HEK293T (cell line): ENCODE measurements at places on chromosomes 6 and 20.
A peak's percentile ranks its signal among the peaks of the same experiment; 100 is the strongest.

DNA sequence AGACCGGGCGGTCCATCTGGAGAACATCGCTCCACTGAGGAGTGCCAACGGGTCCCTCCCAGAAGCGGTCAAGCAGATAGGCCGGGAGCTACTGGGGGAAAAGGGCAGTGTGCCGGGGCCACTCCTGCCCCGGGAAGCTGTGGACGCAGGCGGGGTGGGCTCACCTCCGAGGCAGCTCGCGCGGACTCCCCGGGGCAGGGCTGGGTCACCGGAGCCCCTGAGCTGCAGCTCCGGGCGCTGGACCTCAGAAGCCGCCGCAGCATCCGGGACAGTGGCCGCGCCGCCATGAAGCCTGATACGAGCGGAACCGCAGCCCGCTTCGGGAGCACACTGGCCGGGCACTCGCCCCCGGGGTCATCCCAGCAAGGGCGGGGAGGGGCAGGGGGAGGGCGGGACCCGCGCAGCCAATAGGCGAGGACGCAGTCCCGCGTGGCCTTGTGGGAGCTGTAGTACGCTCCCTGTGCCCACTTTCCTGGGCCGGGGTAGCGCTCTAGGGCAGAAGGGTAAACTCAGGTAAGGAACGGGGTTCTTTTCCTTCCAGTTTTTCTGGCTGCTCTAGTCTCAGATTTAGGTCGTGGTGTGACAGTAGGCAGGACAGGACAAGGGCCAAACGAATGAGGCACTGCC, at the start of gene MOCS1:
Gene MOCS1 (minus strand): TSS at position 332 of the 627 bp plus-strand sequence. CDS start 45 bp downstream, at position 287.
- DNase-seq, result peak; percentile 81

- DNase-seq, result no peak
Observed at GRCh38 chr20:53582574-53583351, 10.9 kb downstream of the ZNF217 start.

- no peak for DNase-seq
Observed at GRCh38 chr6:112173221-112173804, 81.1 kb downstream of the LAMA4 start.

DNA sequence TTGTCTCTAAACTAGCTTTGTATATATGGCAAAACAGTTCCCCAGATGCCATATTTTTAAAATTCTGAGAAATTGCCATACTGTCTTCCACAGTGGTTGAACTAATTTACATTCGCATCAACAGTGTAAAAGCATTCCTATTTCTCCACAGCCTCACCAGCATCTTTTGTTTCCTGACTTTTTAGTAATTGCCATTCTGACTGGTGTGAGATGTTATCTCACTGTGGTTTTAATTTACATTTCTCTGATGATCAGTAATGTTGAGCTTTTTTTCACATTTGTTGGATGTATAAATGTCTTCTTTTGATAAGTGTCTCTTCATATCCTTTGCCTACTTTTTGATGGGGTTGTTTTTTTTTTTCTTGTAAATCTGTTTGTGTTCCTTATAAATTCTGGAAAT, 1222.7 kb upstream of the CITED2 start:
- no peak for DNase-seq

- DNase-seq, result no peak
Observed at GRCh38 chr6:33958526-33959328, 154.9 kb upstream of the MLN start.

DNA sequence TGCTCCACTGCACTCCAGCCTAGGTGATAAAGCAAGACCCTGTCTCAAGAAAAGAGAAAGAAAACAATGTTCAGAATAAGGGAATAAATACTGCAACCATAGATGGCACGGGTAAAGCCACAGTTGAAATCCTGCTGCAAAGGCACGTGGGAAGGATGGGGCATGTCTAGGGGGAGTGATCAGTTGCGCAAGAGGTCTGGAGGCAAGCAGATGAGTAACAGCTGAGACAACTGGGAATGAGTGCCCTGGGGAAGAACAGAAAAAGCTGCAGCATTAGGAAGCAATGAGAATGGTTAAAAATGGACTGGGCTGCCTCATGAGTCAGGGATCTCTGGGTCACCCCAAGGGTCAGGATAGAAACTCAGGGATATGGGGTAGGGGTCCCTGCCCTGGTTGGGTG, 96.3 kb downstream of the GMPR start:
- no peak for DNase-seq

DNA sequence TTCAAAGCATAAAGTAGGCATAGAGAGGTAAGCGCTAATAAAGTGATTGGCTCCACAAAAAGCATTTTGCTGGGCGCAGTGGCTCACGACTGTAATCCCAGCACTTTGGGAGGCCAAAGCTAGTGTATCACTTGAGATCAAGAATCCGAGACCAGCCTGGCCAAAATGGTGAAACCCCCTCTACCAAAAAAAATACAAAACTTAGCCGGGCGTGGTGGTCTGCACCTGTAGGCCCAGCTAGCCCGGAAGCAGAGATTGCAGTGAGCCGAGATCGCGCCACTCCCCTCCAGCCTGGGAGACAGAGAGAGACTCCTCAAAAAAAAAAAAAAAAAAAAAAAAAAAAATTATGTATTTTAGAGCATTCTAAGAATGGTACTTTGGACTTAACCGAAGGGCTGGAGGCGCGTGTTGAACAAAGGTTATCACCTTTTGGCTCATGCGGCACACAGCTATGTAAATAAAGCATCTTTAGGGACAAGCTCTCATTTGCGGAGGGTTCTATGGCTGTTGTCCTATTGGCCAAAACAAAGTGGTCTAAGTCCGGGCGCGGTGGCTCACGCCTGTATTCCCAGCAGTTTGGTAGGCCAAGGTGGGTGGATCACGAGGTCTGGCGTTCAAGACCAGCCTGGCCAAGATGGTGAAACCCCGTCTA, 17.4 kb downstream of the HFE start:
- DNase-seq, result no peak

GRCh38 chr6:99296261-99296660, 53.2 kb downstream of the FAXC start:
- no peak for DNase-seq

- no peak for DNase-seq
Observed at GRCh38 chr6:105483492-105483891, 80.6 kb upstream of the PREP start.

DNA sequence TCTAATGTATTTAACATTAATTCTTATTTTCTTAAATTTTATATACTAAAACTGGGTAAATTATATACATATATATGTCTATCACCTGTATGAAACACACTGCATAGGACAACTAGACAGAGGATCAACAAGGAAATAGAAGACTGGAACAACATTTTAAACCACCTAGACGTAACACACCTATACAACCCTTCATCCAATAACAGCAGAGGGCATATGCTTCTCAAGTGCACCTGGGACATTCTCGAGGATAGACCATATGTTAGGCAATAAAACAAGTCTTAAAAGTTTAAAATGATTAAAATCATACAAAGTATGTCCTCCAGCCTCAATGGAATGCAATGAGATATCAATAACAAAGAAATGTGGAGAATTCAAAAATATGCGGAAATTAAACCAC, 45.2 kb downstream of the RPP40 start:
- no peak for DNase-seq

DNA sequence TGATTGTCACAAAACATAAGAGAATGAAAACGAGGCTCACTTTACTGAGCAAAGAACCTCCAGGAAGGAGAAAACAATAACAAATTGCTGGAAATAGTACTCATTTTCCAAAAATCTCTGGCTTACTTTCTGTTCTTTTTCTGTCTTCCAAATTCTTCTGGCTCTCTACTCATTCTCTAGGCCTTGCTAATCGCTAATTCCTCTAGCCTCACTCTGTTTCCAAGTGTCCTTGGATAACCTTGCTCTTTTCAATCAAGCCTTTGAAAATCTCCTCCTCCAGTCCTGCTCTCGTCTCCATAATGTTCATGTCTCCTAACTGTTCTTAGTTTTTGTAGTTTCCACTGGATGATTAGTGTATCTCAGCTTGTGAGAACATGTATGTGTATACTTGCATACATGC, 96.2 kb upstream of the MAP7 start:
- DNase-seq, result no peak

DNA sequence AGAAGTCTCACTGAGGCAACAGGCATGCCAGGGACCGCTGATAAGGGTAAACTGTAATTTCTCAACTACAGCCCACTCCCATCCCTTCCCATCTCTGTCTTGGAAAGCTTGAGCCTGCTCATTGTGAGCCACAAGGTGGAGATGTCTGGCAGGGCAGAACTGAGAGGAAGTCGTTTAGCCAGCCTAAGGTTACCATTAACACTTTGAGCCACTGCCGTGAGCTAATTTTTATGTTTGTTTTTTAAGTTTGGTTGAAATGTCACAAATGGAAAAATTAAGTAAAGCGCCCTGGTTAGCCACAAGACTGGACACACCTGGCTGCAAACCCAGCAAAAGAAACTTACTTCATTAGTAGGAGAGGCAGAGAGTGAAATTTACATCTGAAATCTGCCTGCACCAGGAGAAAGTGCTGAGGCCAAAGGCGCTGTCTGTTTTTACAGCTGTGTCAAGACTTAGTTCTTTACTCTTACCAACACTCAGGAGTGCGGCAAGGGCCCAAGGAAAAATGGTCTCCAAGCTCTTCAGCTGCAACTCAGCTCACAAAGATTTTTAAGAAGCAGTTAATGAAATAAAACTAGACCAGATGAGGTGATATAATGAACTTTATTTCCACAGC, 50.0 kb upstream of the FAM83C start:
- no peak for DNase-seq

GRCh38 chr6:145225500-145225899, 509.8 kb downstream of the EPM2A start:
- no peak for DNase-seq

DNA sequence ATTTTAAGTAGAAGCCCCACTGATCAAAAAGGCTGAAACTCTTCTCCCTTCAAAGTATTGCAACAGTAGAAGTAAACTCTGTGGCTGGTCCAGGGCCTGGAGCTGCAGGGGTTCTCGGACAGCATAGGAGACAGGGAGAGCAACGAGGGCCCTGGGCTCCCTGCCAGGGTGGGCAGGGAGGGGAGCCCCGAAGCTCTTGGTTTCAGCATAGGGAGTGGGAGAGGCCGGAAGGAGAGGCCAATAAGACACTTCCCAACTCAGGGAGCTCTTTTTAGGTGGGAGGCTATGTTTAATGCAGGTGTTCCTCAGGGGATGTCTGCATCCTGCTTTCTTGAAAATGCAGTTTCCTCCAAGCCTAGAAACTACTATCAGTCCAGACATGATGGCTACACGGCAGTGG, 91.1 kb downstream of the LY86 start:
- no peak for DNase-seq

- no peak for DNase-seq
Observed at GRCh38 chr6:25155211-25155610, 124.0 kb upstream of the CARMIL1 start.

- DNase-seq, result no peak
Observed at GRCh38 chr20:46357030-46357514, 48.8 kb upstream of the CDH22 start.

GRCh38 chr6:97885325-97885724, 602.3 kb upstream of the MMS22L start:
- DNase-seq, result no peak

DNA sequence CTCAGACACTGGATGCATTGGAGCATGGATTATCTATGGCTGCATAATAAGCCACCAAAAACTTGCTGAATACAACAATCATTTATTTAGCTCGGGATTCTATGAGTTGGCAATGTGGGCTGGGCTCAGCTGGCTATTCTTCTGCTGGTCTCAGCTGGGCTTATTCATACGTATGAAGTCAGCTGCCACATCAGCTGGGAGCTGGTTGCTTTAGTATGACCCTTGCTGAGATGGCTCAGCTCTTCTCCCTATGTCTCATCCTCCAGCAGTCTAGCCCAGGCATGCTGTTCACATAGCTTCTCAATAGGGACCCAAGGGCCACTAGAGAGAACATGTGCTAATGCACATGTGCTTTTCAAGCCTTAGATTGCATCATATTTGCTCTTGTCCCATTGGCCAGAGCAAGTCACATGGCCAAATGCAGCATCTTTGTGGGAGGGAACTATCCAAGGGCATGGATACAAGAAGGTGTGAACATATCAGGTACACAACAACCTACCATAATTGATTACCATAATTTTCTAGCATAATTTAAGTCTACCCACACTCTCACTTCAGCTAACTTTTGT, 444.6 kb downstream of the KIF16B start:
- DNase-seq, result no peak

- DNase-seq, result no peak
Observed at GRCh38 chr6:27474172-27474465, 1.2 kb upstream of the ZNF184 start.

GRCh38 chr6:36376742-36377141, 10.7 kb downstream of the ETV7 start:
- DNase-seq, result no peak

GRCh38 chr6:28368522-28368921, 18.8 kb downstream of the ZKSCAN3 start:
- no peak for DNase-seq

DNA sequence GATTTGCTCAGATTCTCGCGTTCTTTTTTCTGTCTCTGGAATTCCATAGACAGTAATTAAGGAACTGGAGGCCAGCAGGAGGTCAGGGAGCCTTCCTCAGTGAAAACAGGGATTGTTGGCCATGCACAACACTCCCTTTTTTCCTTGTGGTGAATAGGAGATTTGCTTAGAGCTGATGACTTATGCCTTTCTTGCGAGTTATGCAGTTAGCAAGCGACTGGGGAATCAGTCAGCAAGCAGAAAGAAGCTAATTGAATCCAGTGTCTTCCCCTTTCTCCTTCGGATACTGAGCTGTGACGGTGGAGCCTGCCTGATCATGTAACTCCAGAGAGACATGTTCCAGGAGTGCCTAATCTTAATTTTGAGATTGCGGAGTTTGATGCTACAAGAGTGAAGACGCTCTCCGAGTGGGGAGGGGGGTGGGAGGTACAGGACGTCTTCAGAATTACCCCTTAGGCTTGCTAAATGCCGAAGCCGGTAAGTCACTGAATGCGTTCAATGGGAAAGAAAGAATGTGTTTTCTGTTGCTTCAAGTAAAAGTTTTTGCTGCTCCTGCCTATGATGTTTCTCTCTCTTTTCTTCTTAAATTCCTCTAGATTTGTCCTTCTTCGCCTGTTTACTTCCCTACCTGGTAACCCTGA, 165.9 kb downstream of the SASH1 start:
- no peak for DNase-seq

- DNase-seq, result no peak
Observed at GRCh38 chr6:43481591-43482236, 4.3 kb downstream of the TJAP1 start.

DNA sequence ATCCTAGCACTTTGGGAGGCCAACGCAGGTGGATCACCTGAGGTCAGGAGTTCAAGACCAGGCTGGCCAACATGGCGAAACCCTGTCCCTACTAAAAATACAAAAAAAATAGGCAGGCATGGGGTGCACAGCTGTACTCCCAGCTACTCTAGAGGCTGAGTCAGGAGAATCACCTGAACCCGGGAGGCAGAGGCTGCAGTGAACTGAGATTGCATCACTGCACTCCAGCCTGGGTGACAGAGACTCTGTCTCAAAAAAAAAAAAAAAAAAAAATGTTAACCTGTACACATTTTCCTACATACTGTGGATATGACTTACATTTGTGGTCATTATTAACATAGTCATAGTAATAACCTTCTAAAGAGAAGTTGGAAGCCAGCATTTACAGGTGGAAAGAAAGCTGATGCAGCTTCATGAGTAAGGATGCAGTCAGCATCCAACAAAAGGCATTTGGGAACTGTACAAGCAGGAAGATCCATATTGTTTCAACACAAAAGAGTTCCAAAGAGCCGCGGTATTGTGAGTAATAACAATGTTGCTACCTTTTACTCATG, 186.2 kb downstream of the GPX5 start:
- DNase-seq, result no peak
